ENCODE measurements at places on chromosomes 3 and 15.

GRCh38 chr3:187213616-187214015 is 16.3 kb downstream of the RTP1 start:
- no peak for DNase-seq

DNA sequence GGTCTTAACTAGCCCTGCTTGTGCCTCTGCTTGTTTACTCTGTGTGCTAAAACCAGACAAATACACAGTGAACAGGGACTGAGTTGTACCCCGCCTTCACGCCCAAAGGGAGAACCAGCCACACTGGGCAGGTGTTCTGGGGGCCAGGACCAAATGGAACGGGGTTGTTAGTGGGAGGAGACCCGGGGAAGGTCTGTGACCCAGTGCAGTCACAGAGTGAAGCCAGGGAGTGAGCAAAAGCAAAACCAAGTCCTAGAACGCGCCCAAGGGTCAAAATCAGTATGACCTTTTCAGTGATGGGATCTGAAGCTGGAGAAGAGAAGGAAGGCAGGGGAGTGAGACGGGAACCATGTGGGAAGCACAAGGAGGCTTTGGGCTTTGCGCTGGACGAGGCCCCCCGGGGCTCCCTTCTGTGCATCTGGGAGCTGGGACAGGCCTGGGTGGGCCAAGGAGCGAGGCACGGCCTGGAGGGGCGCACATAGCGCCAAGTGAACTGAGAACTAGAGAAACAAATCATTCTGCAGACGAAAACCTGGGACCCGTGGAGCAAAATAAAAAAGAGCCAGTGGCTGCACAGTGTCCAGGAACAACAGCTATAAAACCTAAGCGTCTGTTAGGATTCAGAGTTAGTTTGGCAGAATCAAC is 78.3 kb upstream of the ALDH1A3 start:
- no peak for DNase-seq

DNA sequence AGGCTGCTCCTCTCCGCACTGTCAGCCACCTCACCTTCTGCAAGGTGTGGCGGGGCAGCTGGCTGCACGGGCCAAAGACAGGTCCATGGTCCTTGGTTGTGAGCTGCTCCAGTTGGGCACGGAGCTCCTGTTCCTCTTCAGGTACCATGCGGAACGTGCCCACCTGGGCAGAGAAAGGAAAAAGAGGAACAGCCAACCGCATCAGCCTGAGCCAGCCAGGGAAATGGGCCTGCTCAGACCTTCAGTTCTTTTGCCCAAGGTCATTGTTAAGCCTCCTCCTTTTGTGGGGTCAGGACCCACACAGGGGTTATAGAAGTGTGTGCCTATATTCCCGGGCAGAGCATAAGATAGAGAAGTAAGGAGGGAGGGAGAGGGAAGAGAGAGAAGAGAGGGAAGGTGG is 2.8 kb downstream of the RLBP1 start:
- no peak for DNase-seq

GRCh38 chr15:27414168-27414870 is 443.3 kb downstream of the GABRG3 start:
- DNase-seq = no peak

GRCh38 chr3:119427669-119428068 is 35.7 kb downstream of the TMEM39A start:
- peak; percentile 5 for DNase-seq

DNA sequence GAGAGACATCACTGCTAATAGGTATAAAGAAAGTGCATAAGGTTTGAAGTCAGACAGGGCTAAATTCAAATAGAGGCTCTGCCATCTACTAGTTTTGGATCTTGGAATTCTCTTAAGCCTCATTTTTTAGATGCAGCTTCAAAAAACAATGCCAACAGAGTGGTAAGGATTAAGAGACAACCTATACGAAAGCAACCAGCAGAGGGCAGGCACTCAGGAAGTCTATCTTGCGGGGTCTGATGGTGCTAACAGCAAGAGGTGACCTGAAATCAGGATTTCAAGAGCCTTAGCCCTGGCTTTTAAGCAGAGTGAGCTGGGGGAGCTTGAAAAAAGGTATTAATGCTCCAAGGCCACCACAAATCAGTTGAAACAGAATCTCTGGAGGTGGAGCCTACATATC is 40.7 kb downstream of the LDHAL6B start:
- DNase-seq = peak; percentile 60

DNA sequence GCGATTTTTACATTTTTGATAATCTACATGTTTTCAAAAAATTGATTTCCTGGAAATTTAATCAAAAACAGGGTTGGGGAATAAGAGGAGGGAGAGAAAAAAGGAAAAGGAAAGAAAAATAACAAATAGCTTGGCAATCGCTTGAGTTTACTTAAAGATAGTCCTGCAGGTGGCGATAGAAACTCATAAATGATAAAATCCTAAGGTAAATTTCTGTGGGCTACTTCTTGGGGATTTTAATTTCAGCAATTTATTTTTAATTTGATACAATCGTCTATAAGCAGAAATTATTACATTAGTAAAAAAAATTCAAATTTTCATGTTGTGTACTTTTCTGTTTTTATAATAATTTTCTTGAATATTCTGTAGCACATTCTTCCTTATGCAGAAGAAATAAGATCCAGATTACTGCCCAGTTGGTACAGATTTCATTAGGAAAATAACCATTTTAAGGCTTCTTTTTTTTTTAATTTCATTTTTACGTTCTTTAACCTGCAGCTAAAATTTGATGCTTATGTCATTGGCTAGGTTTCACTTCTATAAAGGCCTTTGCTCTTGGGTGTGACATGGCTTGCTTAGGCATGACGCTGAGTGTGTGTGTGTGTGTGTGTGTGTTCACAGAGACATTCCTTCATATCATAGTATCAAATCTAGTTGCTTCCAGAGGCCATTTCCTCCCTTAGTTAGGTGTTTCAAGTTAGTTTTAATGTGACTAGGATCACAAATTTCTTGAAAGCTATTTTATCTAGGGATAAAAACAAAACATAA is 181.8 kb downstream of the MCTP2 start:
- peak; percentile 48 for DNase-seq
